Posterior cingulate gyrus (tissue), 11 donors: ENCODE measurements at places on chromosomes 7 and 10.

GRCh38 chr10:121864653-121865052 lies 63.2 kb downstream of the ATE1 start:
- no peak for DNase-seq

GRCh38 chr7:65809982-65810288 lies 62.9 kb upstream of the VKORC1L1 start:
- no peak for DNase-seq

DNA sequence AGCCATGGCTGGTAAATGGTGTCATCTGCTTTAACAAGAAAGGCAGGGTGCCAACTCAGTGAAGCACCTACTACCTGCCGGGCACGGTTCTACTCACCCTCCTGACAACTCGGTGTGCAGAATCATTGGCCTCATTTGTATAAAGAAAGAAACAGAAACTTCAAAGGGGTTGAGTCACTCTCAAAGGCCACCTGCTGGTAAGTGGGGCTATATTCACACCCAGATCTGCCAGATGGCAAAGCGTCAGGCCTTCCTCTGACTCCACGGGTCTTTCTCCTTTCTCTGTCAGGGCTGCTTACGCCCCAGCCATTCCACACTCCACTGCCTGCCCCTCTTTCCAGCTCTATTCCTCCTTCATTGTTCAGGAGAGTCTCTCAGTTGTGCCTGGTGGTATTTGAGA lies 309.2 kb downstream of the GFRA1 start:
- DNase-seq = no peak

- no peak for DNase-seq
These were observed 17.1 kb downstream of the SLC26A3 start for GRCh38 chr7:107785926-107786325.

DNA sequence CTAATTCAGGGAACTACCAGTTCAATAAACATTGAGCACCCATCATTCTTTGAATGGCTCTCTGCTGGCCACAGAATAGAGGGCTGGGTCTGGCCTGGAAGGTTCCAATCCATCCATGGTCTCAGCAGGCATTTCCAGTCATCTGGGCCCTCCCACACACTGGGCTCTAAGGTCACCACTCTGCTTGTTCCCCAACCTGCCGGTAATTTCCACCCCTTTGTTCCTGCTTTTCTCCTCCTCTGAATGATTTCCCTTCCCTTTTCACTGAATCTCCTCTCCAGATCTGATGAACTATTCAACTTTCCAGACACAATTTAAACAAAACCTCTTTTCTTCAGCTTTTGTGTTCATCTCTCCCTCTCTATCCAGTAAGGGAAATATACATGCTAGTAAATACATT lies 2.6 kb downstream of the BZW2 start:
- no peak for DNase-seq
